ENCODE measurements at places on chromosomes 7 and 10. TPM values are rescaled to one million over a fixed set of nuclear protein-coding genes. Genes with fewer than 3 reads are reported as not detected.

- DNase-seq, result no peak
Measured at GRCh38 chr10:70596860-70597809, 5.4 kb downstream of the PRF1 start.

- no peak for DNase-seq
Measured at GRCh38 chr7:17952387-17952786, 12.1 kb upstream of the SNX13 start.

DNA sequence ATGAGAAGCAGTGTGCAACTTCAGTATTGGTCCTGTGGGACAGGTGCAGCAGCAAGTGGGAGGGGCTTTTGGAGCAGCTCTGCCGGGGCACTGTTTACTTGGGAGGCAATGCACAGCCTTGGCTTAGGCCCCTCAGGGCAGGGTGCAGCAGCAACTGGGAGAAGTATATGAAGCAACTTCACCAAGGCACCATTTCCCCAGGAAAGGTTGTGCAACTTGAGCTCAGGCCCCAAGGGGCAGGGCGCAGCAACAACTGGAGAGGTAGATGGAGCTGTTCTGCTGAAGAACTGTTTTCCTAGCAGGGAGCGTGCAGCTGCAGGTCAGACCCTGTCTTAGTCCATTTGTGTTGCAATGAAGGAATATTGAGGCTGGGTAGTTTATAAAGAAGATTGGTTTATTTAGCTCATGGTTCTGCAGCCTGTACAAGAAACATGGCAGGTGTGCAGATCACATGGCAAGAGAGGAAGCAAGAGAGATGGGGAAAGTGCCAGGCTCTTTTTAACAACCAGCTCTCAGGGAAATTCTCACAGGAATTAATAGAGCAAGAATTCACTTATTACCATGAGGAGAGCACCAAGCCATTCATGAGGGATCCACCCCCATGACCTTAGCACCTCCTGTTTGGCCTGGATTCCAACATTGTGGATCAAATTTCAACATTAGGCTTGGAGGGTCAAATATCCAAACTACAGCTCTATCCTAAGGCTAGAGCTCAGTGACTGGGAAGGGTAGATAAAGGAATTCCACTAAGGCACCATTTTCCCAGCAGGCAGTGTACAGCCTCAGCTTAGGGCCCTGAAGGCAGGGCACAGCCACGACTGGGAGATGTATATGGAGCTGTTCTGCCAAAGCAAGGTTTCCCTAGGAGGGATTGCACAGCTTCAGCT is 10.9 kb downstream of the GPR141 start:
- no peak for DNase-seq

The VENTX gene
- polyA plus RNA-seq, result not detected

DNA sequence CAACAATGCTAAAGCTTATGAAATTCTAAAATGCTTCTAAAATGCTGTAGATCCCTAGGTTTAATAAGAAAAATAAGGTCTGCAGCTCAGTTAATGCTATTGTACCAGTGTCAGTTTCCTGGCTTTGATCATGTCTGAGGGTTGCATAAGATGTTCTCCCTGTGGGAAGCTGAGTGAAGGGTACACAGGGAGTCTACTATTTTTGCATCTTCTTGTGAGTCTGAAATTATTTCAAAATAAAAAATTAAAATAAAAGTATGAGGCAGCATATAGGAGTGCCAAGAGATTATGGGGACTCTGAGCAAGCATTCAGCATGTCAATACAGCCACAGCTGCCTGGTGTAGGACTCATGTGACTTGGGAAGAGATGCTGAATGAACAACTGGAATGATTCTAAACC is 14.7 kb downstream of the CHST15 start:
- DNase-seq, result no peak

The KCNIP2 gene
- not detected for polyA plus RNA-seq

DNA sequence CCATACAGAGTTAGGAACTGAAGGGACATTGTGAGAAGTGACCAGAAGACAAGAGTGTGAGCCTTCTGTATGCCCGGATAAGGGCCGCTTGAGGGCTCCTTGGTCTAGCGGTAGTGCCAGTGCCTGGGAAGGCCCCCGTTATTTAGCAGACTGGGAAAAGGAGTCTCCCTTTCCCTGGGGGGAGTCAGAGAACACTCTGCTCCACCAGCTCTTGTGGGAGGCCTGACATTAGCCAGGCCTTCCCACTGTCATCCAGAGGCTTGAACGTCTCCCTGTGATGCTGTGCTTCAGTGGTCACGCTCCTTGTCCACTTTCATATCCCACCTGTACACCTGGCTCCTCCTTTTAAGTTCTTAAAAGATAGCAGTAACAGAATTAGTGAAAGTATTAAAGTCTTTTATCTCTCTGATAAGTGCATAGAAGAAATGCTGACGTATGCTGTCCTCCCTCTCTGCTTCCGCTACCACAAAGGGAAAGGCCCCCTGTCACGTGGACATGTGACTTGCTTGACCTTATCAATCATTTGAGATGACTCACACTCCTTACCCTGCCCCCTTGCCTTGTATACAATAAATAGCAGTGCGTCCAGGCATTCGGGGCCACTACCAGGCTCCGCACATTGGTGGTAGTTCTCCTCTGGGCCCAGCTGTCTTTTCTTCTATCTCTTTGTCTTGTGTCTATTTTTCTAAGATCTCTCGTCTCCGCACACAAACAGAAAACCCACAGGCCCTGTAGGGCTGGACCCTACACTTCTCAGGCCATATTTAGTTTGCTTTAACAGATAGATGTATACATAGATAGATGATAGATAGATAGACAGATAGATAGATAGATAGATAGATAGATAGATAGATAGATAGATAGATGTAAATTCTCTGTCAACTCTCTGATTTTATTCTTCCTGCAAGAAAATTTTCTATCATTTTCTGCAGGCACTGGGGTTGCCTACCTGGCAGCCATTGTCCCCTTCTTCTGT is 131.5 kb upstream of the JCAD start:
- no peak for DNase-seq

DNA sequence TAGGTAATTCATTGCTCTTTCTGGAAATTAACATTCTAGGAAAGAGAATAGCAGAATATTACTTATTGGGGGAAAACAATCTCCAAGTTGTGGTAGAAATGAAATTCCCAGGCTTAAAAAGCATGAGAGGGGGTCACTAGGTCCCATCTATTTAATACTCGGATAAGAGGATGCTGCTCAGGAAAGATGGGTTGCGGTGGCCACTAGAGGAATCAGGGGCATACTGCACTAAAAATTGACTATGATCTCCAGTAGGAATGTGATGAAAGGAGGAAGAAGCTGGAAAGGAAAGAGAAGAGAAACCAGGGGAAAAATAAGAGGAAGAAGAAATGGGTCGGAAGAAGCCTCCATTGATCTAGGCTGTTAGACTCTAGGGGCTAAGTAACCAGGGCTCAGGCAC is 192.8 kb downstream of the GPAM start:
- DNase-seq, result no peak

The XRCC2 gene
- not detected for polyA plus RNA-seq

DNA sequence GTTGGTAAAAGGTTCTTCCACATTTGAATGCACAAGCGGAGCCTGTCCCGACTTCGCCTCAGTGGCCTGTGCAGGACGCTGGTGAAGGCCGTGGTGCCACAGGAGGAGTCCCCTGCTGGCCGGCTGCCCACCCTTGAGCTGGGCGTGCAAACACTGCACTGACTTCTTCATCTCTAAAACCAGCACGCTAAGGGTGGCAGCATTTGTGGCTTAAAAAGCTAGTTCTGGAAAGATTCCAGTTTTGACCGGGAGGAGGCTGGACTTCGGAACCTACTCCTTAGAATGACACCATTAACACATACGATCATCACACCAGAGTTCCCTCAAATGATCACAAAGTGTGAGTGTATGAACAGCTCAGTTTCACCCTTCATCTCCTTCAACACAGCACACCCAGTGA is 102.4 kb downstream of the SMURF1 start:
- DNase-seq, result no peak

DNA sequence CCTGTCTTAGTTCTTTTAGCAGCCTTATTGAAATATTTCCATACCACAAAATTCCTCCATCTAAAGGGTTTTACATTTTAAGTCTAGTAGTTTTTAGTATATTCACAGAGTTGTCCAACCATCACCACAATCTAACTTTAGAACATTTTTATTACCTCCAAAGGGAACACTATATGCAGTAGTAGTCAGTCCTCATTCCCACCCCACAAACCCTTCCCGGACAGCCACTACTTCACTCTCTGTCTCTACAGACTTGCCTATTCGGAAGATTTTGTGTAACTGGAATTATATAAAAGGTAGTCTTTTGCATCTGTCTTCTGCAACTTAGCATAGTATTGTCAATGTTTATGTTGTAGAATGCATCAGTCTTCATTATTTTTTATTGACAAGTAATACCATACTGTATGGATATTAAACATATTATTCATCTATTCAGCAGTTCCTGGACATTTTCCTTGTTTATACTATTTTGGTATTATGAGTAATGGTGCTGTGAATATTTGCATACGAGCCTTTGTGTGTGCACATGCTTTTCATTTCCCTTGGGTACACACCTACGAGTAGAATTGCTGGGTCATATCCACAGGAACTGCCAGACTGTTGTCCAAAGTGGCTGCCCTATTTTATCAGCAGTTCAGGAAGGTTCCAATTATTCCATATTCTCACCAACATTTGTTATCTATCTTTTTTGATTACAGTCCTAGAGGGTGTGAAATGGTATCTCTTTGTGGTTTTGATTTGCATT is 60.9 kb upstream of the LANCL2 start:
- DNase-seq, result no peak

- no peak for DNase-seq
Measured at GRCh38 chr7:100882785-100883526, 6.6 kb downstream of the UFSP1 start.

DNA sequence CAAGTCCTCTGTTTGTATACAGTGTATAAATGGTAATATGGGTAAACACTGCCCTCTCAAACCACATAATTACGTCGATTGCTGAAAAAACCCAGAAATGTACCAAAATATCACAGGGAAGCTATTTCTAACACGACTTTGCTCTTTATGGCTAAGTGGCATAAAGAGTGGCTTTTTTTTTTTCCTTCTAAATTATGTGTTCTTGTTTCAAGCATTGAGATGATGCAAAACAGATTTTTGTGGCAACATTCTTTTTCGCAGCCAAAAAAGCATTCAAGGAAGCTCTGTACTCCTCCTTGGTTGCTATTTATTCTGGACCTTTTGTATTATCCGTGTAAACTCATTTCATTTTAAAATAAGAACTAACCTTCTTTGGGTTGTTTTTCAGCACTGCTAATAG is 138.9 kb downstream of the VTI1A start:
- no peak for DNase-seq

DNA sequence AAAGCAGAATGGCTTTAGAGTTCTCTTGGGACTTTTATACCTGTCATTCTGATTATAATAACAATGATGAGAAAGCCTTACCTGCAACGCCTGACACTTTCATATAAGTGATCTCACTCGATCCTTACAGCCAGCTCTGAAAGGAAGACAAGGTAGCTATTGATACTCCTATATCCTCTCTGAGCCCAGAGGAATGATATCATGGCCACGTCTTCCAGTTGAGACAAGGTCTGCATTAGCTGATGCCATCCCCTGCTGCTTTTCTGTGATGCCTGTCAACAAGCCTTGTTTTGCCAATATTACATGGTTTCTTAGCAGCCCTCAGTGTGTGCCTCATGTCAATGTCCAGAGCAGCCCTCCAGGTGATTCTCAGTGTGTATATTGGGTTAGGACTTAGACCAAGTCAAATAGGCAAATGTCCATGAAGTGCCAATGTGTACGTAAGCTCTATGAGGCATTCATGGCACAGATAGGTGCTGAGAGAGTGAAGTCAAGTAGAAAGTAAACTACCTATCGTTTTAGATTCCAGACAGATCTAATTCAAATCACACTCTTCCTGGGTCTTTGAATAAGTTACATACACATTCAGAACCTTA is 405.9 kb downstream of the ADRA2A start:
- no peak for DNase-seq

GRCh38 chr10:3226960-3227744 is 54.6 kb upstream of the PITRM1 start:
- DNase-seq, result no peak

DNA sequence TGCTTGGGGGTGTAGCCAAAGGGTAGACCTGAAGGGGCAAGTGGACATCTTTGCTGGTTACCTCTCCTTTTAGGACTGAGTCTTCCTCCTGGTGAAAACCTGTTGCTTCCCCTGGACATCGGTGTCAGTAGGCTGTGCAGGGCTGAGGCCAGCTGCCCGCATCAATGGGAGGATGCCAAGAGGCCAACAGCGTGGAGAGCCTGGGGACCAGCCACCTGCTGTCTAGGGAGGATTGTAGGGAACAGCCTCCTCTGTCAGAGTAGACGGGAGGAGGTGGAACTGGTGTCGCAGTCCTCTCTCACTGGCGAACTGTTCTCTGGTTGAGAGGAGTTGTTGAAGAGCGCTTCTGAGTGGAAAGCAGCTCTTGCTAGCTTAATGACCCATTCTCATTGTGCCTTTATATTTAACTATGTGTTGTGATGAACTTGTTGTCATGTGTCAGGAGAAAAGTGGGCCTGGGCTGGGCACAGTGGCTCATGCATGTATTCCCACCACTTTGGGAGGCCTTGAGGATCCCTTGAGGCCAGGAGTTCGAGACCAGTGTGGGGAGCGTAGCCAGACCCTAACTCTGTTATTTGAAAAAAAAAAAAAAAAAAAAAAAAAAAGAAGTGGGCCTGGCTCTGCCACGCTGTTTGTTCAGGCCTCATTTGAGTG is 1.8 kb downstream of the SUFU start:
- peak; percentile 55 for DNase-seq

DNA sequence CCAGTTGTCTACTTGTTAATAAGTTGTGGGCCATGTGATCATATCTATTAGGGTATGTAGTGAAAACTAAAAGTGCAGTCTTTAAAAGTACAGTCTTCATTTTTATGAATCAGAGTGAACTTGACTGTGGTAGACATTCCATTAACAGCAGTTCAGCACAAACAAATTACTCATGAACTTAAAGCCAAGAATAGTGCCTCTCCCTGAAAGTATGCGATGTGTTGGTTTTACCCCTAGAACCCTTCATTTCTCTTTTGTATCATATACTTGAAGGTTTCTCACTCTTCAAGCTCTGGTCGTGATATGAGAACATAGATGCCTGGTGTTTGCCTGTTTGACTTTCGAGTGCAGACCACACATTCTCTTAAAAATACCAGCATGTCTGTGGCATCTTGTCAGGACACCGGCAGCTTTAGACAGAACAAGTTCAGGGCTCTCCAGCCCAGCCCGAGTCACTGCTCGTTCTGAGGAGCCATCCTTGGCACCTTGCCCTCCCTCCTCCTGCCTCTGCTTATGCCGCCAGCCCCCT is 159.3 kb downstream of the LCOR start:
- no peak for DNase-seq

DNA sequence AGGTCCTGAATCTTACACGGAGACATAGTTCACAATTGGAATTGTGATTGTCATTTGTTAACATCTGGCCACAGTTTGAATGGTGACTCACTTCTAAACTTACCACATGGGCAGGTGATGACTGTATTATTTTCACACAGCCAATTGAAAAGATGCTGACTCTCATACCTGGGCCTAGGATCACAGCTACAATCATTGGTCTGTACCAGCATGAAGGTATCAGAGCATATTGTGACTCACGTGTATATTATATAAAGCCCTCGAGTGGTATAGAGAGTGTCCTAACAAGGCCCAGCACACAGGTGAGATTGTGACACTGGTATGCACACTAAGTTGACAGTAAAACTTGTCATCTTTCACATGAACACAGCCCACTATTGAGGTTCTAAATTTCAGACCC is 9.4 kb upstream of the ZNF107 start:
- no peak for DNase-seq

The ADIRF gene
- 112 TPM for polyA plus RNA-seq

The FOXI2 gene
- 0.15 TPM for polyA plus RNA-seq

GRCh38 chr10:62895063-62895462 is 78.9 kb upstream of the EGR2 start:
- no peak for DNase-seq

All from sigmoid colon (tissue), 7 donors.